ENCODE measurements at places on chromosomes 1 and 21.

DNA sequence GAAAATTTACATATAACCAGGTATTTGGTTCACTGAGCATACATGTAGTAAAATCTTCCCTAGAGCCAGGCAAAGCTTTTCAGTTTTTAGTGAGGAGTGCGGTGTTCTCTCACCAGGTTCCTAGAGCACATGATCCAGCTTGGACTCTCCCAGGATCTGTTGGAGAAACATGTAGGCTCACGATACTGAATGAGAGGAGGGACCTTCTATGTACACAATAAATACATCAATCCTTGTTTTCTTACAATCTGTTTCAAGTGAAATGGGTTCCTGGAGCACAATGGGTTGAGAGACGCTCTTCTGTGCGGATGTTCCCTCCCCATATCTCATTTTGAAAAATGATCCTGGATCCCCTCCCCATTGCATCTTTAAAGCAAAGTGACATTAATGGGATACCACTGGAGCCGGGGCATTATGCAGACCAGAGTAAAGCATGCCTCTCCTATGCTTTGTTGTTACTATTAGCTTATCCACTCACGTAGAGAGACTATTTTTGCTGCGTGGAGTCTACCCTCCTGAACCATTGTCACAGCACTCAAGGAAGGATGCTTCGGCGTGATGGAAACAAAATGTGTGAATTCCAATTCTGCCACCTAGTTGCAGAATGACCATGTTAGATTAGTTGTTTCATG, 19.3 kb downstream of the SMYD2 start:
- no peak for DNase-seq

GRCh38 chr1:71967670-71968069, 314.7 kb downstream of the NEGR1 start:
- DNase-seq, result no peak

- no peak for DNase-seq
These were observed 12.3 kb downstream of the RD3 start for GRCh38 chr1:211479624-211480023.

- DNase-seq, result no peak
These were observed 45.5 kb downstream of the TGFB2 start for GRCh38 chr1:218390618-218391017.

DNA sequence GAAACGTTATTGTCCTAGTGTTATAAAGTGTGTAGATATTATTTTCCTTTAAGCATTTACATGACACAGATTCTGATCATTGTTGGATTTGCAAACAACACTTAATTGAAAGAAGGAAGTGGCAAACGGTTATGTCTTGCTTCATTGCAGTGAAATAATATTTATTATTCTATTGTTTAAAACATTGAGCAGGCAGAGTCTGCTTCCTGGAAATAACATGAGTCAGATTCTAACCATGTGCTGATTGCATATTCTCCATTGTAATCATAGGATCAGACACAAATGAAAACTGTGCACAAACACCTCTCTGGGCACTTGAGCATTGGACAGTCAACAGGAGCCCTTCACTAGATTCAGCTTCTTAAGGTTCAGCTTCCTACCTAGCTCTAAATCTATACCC, 46.8 kb upstream of the USP25 start:
- no peak for DNase-seq

GRCh38 chr1:245301921-245302320, 147.1 kb downstream of the KIF26B start:
- no peak for DNase-seq

- no peak for DNase-seq
These were observed 36.4 kb downstream of the RXRG start for GRCh38 chr1:165408518-165408917.

Data from activated T-cell treated with anti-CD3 and anti-CD28 coated beads for 4 hours (primary cell).